Thymus (tissue), 14 donors: ENCODE measurements at places on chromosomes 1 and 21. TPM values are rescaled to one million over a fixed set of nuclear protein-coding genes. Genes with fewer than 3 reads are reported as not detected.
A peak's percentile ranks its signal among the peaks of the same experiment; 100 is the strongest.

KPRP gene
- not detected for total RNA-seq

- no peaks in the 10 kb centered on the region for H3K27me3 ChIP-seq
- no peaks in the 10 kb centered on the region for H3K36me3 ChIP-seq
- H3K4me1 ChIP-seq = no peaks in the 10 kb centered on the region
Observed at GRCh38 chr1:81585371-81585770, 215.4 kb upstream of the ADGRL2 start.

DNA sequence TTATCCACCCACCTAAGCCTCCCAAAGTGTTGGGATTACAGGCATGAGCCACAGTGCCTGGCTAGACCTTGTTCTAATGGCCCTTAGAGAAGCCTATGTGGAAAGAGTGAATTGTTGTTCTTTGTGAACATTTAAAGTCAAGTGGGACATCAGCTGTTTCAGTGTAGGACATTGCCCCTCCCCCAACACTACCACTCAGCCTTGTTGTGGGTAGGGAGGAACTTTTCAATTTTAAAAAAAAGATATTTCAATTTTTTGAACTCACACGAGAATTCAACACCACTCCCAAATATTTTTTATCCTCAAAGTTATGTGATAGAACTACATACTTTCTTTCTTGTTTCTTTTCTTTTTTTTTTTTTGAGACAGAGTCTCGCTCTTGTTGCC is 36.7 kb upstream of the TMEM222 start:
- no peak overlapping the region for H3K4me3 ChIP-seq
- peaks cover 34% of the 10 kb centered on the region for H3K36me3 ChIP-seq
- no peaks in the 10 kb centered on the region for H3K27me3 ChIP-seq

GRCh38 chr1:161749509-161750407 is at the start of gene DUSP12:
DUSP12 (plus strand) TSS chr1:161749786; CDS start chr1:161749802, 16 bp downstream.
- peaks cover 4% of the 10 kb centered on the region for H3K27me3 ChIP-seq
- H3K4me1 ChIP-seq = peaks cover 9% of the 10 kb centered on the region
- H3K36me3 ChIP-seq = peaks cover 21% of the 10 kb centered on the region
- peak; percentile 70 for DNase-seq
- peak within 1 kb of the TSS; percentile 89 for H3K4me3 ChIP-seq
- peak within 1 kb of the TSS; percentile 89 for H3K27ac ChIP-seq

DNA sequence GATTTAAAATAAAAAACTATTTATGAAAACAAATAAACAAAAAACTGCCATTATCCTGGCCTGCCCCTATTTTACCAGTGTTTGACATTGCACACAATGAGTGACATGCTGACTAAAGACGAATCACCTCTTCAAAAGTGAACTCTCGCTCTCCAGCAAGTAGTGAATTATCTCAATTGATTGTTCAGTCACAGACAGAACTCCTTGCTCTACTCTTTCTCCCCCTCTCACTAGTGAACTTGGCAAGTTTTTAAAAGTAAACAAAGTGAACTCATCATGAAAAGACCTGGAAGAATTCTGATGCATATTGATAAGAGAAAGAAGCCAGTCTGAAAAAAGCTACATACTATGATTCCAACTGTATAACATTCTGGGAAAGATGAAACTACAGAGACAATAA is 4.7 kb upstream of the C1orf52 start:
- peaks cover 13% of the 10 kb centered on the region for H3K36me3 ChIP-seq
- no peak overlapping the region for H3K4me3 ChIP-seq
- no peak for DNase-seq

DNA sequence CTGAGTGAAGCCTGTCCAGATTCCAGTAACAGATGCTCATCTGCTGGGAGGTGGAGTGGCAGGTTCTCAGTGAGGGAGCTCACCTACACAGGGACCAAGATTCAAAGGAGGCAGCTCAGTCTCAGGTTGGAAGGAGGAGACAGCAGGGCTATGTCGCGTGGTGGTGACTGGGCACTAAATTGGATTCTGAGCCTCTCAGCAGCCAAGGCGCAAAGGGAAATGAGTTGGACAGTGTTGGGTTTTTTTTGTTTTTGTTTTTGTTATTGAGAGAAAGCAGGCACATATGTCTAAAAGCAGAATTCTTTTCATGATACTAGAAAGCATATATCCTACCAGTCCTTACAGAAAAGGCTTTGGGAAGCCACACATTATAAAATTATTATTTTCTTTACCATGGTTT is 26.2 kb downstream of the UMODL1 start:
- no peaks in the 10 kb centered on the region for H3K36me3 ChIP-seq
- DNase-seq = no peak
- H3K27me3 ChIP-seq = no peaks in the 10 kb centered on the region
- H3K4me1 ChIP-seq = peaks cover 20% of the 10 kb centered on the region
- no peak overlapping the region for H3K4me3 ChIP-seq

DNA sequence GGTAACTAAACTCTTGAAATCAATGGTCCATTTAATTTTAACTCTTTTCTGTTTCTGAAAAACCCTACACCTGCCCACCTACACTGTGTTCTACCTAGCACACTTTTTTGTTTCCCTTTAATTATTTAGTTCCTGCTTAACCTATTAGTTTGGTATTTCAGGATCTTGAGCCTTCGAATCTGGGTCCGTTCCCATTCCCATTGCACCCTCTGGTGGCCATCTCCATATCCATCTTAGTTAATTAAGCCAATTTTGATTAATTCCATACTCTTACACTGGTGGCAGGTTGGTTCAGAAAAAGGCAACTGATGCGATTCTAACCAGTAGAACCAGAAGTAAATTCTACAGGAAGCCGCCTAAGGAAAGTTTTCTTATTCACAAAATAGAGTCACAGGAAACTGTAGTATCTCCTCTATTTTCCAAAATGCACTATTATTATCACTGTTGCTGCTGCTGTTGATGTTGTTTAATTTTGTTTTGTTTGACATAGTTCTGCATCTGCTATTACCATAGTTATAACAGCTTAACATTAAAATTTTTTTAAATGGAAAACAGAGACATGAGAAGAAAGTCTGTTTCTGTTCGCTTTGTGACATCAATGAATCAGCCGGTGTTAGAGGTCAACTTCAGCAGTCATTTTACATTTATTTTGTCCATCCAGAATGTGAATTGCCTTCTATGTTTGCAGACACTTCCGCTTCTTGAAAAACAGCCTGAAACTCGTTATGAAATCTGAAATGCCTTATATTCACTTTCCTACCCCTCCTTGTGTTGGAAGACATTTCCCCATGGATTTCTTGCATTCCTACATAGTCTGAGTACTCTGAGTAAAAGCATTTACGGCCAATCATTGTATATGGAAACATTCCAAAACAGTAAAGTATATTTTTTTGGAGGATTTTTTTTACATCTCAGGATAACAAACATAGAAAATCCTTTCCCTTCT is 115.5 kb upstream of the NCAM2 start:
- DNase-seq = no peak
- no peaks in the 10 kb centered on the region for H3K4me1 ChIP-seq
- H3K4me3 ChIP-seq = no peak overlapping the region
- no peaks in the 10 kb centered on the region for H3K27me3 ChIP-seq
- H3K27ac ChIP-seq = no peak overlapping the region
- H3K36me3 ChIP-seq = no peaks in the 10 kb centered on the region

DNA sequence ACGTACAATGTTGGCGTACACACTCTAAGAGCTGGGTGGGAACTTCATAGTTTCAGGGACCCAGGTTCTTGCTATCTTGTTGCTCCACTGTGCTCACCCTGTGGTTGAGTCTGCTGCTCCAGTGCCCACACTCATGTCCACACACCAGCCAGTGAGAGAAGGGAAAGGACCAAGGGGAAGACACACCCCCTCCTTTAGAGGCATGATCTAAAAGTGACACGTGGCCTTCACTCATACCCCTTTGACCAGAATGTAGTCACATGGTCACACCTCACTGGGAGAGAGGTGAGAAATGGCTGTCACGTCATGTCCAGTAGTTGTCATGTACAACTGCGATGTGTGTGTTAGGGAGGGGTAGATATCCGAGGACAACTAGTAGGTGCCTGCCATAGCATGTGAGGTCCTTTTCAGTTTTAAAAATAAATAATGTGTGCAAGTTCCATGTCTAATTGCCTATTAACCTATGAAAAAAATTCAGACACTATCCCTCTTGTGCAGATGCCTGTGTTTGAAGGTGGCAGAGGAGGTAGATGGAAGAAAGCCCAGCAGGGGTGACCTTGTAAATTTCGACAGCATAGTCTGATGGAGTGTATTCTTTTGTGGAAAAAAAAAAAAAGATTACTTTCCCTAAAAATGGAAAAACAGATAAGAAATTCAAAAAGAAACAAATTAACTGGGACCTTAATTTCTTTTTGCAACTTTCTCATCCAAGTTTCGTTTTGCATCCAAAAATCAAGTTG is 149.6 kb downstream of the C1orf21 start:
- DNase-seq = no peak
- no peak overlapping the region for H3K4me3 ChIP-seq
- H3K27me3 ChIP-seq = no peaks in the 10 kb centered on the region
- H3K4me1 ChIP-seq = no peaks in the 10 kb centered on the region
- no peak overlapping the region for H3K27ac ChIP-seq

OR10K2 gene
- total RNA-seq = 0.05 TPM

GRCh38 chr1:177183836-177184235 is 13.1 kb downstream of the BRINP2 start:
- H3K36me3 ChIP-seq = no peaks in the 10 kb centered on the region
- H3K4me3 ChIP-seq = no peak overlapping the region
- H3K27me3 ChIP-seq = peaks cover 13% of the 10 kb centered on the region
- no peaks in the 10 kb centered on the region for H3K4me1 ChIP-seq

DNA sequence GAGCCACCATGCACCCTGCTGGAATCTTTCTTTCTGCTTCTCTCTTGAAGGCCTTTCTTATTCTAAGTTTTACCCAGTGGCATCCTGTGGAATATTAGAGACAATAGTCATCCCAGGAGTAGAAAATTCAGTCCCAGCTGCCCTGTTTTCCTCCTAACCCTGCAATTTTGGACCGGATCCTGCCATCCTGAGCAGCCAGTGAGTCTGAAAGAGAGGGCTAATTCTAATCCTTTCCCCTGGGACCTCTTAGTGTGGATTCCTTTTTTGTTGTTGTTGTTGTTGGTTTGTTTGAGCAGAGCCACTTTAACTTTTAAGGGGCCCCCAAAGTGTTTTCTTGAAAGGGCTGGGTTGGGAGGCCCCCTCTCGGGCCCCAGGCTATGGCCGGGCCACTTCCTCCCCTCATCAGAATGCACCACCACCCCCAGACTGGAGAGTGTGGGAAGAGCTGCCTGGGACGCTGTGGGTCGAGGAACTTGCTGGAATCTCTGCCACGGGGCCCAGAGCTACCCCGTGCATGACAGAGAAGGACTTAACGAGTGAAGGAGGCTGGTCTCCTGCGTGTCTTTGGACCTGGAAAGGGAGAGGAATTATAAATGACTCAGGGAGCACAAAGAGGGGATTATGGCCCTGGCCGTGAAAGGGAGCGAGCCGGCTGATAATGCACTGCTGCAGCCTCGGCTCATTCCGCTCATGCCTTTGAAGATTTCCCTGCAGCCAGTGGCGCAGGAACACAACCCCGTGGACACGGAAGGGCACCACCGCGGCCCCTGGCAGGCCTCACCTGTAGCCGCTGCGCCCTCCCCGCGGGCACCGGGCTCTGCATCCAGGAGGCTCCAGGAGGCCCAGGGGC is 81.0 kb upstream of the AKT3 start:
- H3K4me3 ChIP-seq = no peak overlapping the region
- no peak for DNase-seq
- H3K27me3 ChIP-seq = peaks cover 8% of the 10 kb centered on the region
- no peaks in the 10 kb centered on the region for H3K36me3 ChIP-seq
- no peak overlapping the region for H3K27ac ChIP-seq

SEC16B gene
- total RNA-seq = 0.28 TPM

DNA sequence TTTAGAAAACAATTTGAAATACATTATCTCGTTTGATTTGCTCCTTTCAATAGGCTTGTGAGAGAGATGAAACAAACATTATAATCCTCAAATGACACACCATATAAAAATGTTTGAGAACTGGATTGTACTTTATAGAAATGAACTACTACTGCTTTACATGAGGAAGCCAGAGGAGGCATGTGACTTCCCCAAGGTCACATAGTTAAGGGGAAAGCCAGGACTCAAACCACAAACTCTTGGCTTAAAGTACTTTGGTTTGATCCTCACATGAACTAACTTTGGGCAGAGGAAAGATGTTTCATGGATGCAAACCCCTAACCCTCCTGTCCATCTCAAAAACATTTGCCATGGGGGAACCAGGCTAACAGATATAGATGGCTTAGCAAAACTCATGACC is 4.7 kb downstream of the ARHGEF11 start:
- H3K4me3 ChIP-seq = no peak overlapping the region
- no peaks in the 10 kb centered on the region for H3K36me3 ChIP-seq
- no peak overlapping the region for H3K27ac ChIP-seq

- H3K36me3 ChIP-seq = no peaks in the 10 kb centered on the region
- no peaks in the 10 kb centered on the region for H3K4me1 ChIP-seq
- H3K4me3 ChIP-seq = no peak overlapping the region
Observed at GRCh38 chr1:220341126-220341525, 68.9 kb upstream of the RAB3GAP2 start.

C8A gene
- total RNA-seq = under 0.01 TPM

GRCh38 chr1:25818569-25818968 is 1.2 kb upstream of the MTFR1L start:
- peaks cover 29% of the 10 kb centered on the region for H3K4me1 ChIP-seq
- no peak for DNase-seq
- H3K27ac ChIP-seq = no peak overlapping the region
- H3K4me3 ChIP-seq = no peak overlapping the region

- DNase-seq = peak; percentile 80
- no peaks in the 10 kb centered on the region for H3K36me3 ChIP-seq
- H3K27me3 ChIP-seq = no peaks in the 10 kb centered on the region
- no peak overlapping the region for H3K4me3 ChIP-seq
- H3K27ac ChIP-seq = no peak overlapping the region
- H3K4me1 ChIP-seq = no peaks in the 10 kb centered on the region
Observed at GRCh38 chr1:12124693-12125421, 41.9 kb upstream of the TNFRSF1B start.

DNA sequence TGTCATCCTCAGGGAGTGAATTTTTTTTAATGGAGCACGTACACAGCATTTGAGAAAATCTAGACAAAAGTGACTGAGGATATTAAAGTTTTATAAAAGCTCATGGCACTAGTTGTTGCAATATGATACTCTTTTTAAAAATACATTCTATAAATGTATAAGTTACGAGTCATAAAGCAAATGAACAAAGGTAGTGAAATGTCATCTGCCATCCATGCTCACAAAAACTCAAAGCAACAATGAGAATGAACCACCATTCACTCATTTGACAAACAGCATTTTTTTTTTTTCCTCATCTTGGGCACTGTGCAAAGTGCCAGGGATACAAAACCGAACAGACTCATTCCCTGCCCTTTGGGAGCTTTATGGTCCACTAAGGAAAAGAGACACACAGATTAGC is 38.7 kb downstream of the GPR137B start:
- no peaks in the 10 kb centered on the region for H3K36me3 ChIP-seq
- no peaks in the 10 kb centered on the region for H3K27me3 ChIP-seq
- no peak overlapping the region for H3K4me3 ChIP-seq
- H3K27ac ChIP-seq = no peak overlapping the region

BNIPL gene
- 0.52 TPM for total RNA-seq

DNA sequence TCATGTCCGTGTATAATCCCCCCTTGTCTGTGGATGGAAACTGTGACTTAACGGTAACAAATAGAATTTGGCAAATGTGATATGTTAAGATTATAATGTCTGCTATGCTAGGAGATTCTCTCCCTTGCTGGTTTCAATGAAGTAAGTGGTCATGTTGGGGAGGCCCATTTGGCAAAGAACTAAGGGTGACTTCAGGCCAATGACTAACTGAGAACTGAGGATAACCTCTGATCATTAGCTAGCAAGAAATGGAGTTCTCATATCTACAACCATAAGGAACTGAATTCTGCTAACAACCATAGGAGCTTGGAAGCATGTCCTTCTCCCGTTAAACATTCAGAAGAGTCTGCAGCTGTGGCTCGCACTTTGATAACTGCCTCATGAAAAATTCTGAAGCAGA is 2.3 kb downstream of the IFI44L start:
- H3K27ac ChIP-seq = no peak overlapping the region
- DNase-seq = no peak
- H3K4me3 ChIP-seq = no peak overlapping the region
- H3K4me1 ChIP-seq = no peaks in the 10 kb centered on the region
- H3K27me3 ChIP-seq = no peaks in the 10 kb centered on the region
